Right ventricle myocardium inferior (tissue), 1 donor: ENCODE measurements at places on chromosomes 12 and 14. TPM values are rescaled to one million over a fixed set of nuclear protein-coding genes. Genes with fewer than 3 reads are reported as not detected.

DNA sequence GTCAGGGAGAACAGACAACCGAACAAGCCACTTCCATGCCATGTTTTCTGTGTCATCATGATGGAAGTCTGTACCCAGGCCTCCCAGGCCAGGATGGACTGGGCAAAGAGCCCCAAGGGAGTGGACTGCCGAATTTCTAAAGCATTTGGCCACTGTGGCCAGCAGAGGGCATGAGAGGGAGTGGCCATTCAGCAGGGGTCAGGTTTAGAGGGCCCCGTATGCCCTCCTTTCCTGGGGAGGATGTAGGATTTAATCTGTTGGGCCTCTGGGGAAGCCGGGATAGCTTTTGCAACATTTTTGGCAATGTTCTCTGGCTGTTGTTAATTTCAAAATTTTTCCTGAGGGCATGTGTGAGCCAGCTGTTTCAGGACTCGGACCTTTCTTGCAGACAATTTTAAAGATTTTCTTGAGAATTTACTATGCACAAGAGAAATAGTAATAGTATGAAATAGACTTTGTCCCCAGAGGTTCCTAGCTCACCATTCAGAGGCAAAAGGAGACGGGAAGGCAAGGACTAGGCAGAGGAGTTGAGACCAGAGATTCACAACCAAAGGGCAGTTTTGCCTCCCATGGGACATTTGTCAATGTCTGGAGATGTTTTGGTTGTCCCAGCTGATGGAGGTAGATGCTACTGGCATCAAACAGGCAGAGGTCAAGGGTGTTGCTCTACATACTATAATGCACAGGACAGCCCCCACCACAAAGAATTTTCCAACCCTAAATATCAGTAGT lies 18.0 kb downstream of the ACACB start:
- no peak for DNase-seq

- no peak for DNase-seq
Observed at GRCh38 chr12:1777798-1778197, 42.6 kb upstream of the LRTM2 start.

Gene IFNG-AS1
- not detected for total RNA-seq

Gene DEPDC4
- total RNA-seq, result 0.81 TPM
